ENCODE measurements at places on chromosomes 4 and X.

- no peak for DNase-seq
Observed at GRCh38 chr4:107392951-107393350, 327.1 kb downstream of the PAPSS1 start.

- DNase-seq, result no peak
Observed at GRCh38 chr4:153794006-153794405, 5.1 kb upstream of the SFRP2 start.

DNA sequence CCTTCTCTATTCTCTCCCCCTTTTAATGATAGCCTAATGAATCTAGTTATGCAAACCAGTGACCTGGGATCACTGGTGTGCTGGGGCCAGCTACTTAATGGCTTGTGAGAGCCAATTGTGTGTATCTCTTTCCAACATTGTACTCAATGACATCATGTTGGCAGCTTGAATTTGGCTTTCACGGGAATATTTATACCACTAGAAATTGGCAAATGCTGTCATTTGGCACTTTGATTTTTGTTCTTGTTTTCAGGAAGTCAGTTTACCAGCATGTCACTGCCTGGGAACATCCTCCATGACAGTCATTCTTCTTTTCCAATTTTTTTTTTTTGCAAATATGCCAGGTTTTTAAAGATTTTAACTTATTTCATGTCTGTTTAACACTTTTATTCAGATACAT, 1685.3 kb downstream of the STIM2 start:
- no peak for DNase-seq

DNA sequence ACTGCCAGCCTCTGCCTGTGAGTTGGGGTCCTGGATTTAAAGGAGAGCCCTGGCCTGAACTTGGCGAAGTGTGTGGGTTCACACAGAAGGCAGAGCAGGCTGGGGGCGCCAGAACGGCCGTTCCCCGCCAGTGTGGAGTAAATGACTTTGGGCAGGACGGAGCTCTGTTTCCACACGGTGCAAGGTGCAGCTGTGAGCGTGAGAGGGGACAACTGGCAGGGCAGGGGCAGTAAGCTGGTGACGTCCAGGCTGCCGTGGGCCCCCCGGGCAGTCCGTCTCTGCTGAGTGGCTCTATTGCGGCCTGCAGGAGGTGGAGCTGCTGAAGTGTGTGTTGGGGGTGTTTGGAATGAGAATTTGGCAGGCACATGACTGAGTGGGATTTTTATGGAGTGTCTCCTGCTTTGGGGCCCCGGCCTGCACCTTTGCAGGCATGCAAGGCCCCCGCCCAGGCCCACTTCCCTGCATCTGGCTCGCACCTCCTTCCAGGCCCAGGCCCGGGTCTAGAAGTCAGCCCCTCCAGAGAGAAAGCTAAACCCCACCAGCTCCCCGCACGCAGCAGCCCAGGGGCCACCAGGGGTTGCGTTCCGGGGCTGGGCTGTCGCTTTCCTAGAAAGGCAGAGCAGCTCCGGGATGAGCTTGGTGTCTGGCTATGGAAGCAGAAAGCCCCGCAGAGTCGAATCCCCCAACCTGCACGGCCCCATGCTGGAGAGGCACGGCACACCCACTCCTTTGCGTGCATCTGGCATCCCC, 62.2 kb upstream of the GRPEL1 start:
- DNase-seq, result no peak

DNA sequence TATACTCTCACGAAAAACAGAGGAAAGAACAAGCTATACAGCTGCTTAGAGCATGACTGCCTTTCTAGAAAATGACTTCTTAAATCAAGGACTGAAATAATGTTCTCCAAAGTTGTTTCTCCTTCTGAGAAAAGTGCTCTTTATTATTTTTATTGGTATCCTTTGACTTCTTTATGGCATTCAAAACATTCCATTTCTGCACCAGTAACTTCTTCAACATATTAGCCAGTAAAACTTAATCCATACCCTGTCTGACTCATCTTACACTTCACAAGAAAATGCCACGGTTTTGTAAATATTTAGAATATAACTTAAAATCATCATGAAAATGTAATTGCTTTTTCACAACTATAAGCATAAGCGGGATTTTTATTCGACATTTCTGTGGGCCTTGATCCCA, 180.4 kb downstream of the NR3C2 start:
- DNase-seq, result no peak

GRCh38 chr4:113350576-113350975, 301.1 kb downstream of the ANK2 start:
- no peak for DNase-seq

- DNase-seq, result no peak
Observed at GRCh38 chrX:5220421-5220820, 1008.2 kb downstream of the NLGN4X start.

DNA sequence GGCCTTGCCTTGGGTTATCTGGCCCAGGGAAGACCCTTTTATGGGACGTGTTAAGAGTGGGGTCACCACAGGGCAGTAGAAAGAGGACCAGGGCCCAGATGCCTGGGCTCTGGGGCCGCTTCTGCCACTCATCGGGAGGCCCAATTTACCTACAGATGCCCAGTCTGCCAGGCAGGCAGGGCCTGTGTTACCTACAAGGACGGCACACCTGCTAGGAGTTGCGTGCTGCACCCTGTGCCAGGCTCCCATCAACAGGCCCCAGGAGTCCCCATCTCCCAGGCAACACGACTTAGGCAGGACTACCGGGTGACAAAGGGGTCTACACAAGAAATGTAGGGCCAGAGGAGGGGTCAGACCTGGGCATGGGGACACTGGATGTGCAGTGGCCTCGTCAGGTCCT, 34.6 kb downstream of the WDR1 start:
- peak; percentile 46 for DNase-seq

- no peak for DNase-seq
Observed at GRCh38 chrX:71111921-71112431, 599 bp upstream of the IL2RG start.

DNA sequence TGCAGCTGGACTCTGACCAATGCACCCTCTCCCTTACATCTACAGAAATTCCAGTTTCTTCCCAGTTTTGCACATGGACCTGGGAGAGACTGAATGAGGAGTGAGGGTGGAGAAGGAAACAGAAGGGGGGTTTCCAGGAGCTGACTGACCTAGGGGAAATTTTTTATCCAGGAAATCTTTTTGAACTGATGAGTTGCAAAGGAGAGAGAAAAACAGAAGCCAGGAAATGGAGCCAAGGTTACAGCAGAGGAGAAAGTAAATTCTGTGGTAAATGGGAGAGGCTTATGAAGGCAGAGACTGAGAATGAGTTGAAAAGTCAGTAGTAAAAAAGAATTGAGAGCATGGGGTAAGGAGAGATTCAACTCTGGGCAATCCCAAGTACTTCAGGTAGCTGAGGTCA, 192.8 kb downstream of the SMIM20 start:
- DNase-seq, result no peak

- DNase-seq, result no peak
Observed at GRCh38 chr4:51880016-51880915, 37.3 kb downstream of the DCUN1D4 start.

- DNase-seq, result no peak
Observed at GRCh38 chr4:34649716-34650115, 1594.6 kb downstream of the ARAP2 start.

DNA sequence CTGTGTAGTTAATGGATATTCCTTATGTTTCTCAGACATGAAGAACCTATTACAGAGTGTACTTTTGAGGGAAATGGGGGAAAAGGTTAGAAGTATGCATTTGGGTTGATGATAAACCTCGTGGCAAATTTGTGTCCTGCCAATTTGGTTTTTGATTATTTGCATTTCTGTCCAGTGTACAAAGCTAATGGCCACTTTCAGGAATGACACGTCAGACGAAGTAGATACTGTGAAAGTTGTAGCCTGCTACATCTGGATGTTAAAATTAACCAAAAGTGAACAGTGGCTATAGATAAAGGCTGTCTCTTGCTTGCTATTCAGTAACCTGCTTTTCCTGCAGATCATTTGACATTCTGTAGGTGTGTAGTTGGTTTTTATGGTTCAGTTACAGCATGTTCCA, 1.0 kb downstream of the PRDX4 start:
- DNase-seq, result no peak

GRCh38 chrX:18701621-18702361, 5.7 kb upstream of the PPEF1 start:
- DNase-seq, result no peak

DNA sequence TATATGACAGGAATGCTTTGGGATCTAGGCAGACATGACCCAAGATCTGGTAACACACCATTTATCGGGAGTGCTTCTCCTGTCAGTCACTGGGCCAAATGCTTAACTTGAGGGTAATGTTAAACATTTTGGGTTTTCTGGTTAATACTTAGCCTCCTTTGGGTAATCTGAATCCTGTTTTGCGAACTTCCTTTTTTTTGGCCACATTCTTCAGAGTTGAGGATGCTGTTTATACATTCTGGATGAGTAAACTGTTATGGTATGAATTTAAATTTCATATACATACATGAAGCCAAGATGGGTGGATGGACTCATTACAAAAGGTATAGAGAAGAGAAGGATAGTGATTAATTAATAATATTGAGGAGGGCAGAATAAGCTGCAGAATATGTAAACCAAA, 36.1 kb downstream of the MID1IP1 start:
- DNase-seq, result no peak

- DNase-seq, result no peak
Observed at GRCh38 chr4:42646999-42647541, 9.8 kb downstream of the ATP8A1 start.

- DNase-seq, result no peak
Observed at GRCh38 chr4:71334465-71334882, 4.3 kb upstream of the SLC4A4 start.

DNA sequence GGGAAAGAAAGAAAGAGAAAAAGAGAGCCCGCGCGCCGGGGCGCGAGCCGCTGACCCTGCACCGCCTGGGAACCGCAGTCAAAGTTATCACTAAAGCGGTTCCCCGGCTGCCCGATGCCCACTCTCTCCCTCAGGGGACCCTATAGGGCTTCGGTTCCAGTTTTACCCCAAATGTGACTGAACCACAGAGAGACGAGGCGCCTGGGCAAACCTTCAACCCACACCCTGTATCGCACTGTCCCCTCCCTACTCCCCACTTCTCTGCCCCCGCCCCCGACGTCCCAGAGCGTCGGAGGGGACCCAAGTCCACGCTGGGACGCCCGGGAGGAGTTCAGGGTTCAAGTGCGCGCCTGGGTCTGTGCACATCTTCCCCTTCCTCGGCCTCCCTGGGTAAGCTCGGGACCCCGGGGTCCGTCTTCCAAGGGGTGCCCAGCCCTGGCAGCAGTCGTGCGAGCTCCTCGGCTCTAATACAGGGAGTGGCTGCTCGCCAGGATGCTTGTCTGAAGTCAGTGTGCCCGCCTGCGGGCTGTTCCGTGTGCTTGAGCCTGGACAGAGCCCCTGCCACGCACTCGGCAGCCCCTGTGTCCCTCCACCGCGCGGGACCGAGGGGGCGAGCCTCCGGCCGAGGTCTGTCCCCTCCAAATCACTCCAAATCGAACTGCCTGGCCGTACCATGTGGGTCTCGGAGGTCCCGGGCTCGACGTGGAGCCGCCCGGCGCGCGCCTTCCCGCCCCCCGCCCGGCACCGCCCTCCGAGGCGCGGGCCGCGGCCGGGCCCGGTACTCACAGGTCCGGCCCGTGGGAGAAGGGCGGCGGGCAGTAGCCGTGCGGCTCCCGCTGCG, 960 bp downstream of the TRPC3 start:
- DNase-seq, result peak; percentile 70

GRCh38 chrX:34810364-34810763, 132.2 kb upstream of the FAM47B start:
- no peak for DNase-seq

DNA sequence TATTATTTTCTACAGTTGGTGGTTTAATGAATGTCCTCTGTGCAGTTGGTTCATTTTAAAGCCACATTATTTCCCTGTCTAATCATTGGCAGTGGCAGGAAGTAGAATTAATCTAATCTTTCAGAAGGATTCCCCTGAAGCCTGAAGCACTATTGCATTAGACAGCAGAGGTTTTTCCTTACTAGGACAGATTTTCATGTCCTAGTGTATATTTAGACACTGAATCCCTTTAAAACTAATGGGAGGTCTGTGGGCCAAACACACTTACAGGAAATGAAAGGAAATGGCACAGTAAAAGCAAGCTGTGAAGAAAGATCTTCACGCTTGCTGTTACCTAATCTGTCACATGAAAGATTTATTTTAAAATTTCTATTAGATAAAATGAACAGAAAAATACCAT, 165.2 kb downstream of the SLC39A8 start:
- DNase-seq, result no peak

- DNase-seq, result no peak
Observed at GRCh38 chrX:110395877-110396276, 37.2 kb downstream of the RTL9 start.

- DNase-seq, result peak; percentile 28
Observed at GRCh38 chrX:52933976-52934703, 24.2 kb downstream of the FAM156A start.

DNA sequence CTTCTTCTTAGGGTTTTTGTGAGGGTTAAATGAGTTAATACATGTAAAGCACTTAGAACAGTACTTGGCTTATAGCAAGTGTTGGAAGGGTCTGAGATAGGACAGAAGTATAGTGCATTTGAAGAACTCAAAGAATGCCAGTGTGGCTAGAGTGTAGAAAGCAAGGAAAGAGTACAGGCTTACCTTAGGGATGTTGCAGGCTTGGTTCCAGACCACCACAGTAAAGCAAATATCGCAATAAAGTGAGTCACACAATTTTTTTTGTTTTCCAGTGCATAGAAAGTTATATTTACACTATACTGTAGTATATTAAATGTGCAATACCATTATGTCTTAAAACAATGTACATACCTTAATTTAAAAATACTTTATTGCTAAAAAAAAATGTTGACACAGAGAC, 41.3 kb downstream of the KIF4A start:
- no peak for DNase-seq

DNA sequence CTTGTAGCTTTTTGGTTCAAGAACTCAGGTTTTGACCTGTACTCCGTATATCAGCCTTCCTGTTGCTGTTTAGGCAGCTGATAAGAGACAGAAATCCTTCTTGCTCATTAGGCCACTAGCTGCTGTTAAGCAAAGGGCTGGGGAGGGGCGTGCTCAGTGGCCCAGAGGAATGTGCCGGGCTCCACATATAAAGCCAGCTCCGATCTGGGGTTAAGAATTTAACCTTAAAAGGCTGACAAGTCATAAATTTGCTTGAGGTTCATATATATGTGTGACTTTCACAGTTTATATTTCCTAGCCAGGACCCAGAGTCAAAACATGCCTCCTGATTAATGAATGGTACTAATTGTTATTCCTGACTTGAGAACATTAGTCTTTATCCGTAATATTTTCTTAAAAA, 15.3 kb downstream of the GPC3 start:
- no peak for DNase-seq

- no peak for DNase-seq
Observed at GRCh38 chr4:14867847-14868246, 134.4 kb upstream of the CPEB2 start.

GRCh38 chr4:24007860-24008261, 118.0 kb upstream of the PPARGC1A start:
- no peak for DNase-seq

GRCh38 chrX:134711135-134711921, 53.1 kb upstream of the PLAC1 start:
- DNase-seq, result no peak

- no peak for DNase-seq
Observed at GRCh38 chrX:72006461-72006860, 95.8 kb downstream of the NHSL2 start.

Measured in activated CD8-positive, alpha-beta memory T cell treated with anti-CD3 and anti-CD28 coated beads for 24 hours (primary cell).